Right kidney (tissue), 9 donors: ENCODE measurements at places on chromosomes 6 and 20.

GRCh38 chr6:2008383-2008976 is 236.9 kb downstream of the GMDS start:
- no peak for DNase-seq

- DNase-seq: no peak
Measured at GRCh38 chr6:32483968-32484613, 44.4 kb downstream of the HLA-DRA start.

GRCh38 chr6:21971541-21971940 is 325.3 kb downstream of the PRL start:
- DNase-seq: no peak

DNA sequence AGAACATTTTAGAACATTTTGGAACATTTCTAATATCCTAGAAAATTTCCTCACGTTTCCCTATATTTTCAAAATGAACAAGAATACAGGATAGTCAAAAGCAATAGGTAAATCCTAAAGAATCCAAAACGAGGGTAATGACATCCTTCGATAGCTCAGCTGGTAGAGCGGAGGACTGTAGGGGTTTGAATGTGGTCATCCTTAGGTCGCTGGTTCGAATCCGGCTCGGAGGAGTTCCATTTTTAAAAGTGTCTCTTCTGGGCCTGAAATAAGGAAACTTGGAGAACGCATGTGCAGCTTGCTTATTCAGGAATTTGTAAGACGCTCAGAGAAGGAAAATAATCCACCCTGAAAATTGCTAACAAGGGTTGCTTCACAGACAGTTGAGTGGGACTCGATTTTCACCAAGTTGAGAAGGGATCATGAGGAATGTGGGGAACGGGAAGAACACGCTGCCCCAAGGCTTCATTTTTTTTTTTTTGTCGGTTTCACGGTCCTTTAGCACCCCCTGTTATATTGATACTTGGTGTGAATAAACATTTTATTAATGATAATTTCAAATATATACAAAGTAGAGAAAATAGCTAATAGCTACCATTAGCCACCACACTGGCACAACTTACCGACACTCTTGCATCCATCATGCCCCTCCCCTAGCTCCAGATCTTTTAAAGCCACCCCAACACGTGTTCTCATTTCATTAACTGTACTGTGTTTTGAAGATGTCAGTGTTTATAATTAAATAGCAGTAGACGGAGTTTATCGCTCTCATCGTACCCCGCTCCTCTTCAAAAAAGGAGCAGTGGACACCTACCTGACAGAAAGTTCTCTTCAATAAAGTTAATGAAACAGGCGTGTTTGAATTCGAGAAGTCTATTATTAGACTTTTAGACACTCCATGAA is 1.8 kb upstream of the ABT1 start:
- DNase-seq: no peak
